Suppressor macrophage (primary cell): ENCODE measurements at places on chromosomes 3 and 15.

GRCh38 chr3:114887806-114888205, 259.3 kb downstream of the ZBTB20 start:
- no peak for DNase-seq

- DNase-seq, result no peak
Observed at GRCh38 chr3:71512000-71512399, 71.5 kb downstream of the FOXP1 start.

GRCh38 chr3:52350981-52351761, 35.1 kb downstream of the DNAH1 start:
- DNase-seq, result no peak

GRCh38 chr15:81000624-81001151, at the start of gene TLNRD1:
Gene TLNRD1 (plus strand): TSS chr15:81000923. CDS start chr15:81002272, 1,349 bp downstream.
- DNase-seq, result peak; percentile 97

DNA sequence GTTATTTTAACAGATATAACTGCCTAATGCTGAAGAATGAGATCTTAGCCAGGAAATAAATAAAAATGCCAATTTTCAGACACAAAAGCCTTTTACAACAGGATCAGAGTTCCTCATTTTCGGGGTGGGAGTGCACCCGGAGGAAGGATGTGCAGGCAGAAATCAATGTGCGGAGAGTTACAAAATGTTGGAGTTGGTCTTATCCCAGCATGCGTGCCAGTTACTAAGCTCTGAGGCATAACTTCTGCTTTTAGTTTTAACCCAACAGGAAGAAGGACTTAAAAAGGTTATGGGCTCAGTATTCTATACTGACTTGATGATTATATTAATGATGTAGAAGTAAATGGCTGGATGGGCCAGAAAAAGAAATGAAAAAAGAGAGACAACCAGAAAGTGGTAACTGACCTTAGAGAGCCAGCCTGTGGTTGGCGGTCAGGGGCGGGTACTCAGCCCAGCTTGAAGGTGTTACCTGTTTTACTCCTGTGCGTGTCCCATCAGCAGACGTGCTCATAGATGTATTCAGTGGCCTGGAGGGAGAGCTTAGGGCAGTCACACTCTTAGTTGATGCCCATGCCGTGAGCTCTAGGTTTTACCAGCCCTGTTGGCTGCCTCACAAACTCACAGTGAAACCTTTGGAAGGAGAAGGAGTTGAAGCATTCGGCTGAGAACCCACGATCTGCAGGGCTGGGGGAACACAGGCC, 164.7 kb downstream of the SV2B start:
- peak; percentile 87 for DNase-seq

DNA sequence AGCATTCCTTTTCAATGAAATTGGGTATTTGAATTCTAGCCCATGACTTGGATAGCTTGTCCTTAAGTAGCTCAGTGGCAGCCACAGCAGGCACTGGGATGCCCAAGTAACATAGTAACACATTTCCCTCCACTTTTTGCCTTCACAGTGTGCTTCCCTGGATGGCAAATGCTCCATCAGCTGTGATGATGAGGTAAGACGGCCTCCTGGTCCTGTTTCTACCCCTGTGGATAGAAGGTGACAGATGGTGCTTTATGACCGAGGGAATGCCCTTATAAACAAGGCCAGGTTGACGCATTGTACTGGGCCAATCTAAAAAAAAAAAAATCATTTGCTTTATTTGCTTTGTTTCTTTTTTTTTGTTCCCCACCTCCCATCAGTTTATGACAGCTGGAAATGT, 41.8 kb upstream of the LRTM1 start:
- DNase-seq, result no peak

DNA sequence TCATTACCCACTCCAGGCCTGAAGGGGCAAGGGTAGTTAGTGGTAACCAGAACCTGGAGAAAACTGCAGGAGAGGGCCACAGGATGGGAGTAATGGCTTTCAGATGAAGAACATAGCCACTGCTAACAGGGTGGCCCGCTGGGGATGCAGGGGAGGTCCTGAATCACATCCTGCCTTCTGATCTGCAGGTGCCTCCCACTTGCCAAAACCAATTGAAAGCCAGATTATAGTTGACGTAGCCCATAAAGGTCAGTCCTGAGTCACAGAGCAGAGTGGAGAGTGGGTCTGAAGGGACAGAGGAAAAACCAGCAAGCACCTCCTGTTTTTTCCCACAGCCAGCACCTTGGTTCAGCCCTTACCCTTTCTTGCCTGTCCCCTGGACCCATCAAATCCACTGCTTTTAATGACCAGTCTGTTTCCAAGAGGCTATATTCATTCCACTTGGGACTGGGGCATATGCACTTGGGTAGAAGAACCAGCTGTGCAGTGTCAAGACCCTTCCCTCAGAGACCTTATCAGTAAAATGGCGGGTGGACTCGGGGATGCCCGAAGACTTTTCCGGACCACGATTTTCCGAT, 646 bp upstream of the SLC35G2 start:
- DNase-seq, result peak; percentile 29

- peak; percentile 82 for DNase-seq
Observed at GRCh38 chr15:63474810-63475316, 29.5 kb upstream of the USP3 start.
